ENCODE measurements at places on chromosomes 11 and 22.
A peak's percentile ranks its signal among the peaks of the same experiment; 100 is the strongest.

DNA sequence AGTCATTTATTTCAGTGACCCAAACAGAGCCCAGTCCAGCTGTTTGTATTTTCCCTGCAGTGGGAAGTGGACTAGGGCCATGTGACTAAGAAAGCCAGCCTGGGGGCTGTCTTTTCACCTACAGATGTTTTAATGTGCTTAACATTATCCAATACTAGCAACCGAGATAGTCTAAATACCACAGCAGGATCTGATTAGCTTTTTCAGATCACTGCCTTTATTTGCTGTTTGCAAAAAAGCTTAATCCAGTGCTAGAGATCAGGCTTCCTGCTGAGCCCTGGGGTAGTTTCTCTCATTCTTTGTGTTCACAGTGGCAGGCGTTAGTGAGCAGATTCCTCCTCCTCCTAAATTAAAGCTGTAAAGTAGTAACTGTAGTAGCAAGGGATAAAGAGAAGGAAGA, 35.0 kb downstream of the ZC3H12C start:
- DNase-seq: no peak

DNA sequence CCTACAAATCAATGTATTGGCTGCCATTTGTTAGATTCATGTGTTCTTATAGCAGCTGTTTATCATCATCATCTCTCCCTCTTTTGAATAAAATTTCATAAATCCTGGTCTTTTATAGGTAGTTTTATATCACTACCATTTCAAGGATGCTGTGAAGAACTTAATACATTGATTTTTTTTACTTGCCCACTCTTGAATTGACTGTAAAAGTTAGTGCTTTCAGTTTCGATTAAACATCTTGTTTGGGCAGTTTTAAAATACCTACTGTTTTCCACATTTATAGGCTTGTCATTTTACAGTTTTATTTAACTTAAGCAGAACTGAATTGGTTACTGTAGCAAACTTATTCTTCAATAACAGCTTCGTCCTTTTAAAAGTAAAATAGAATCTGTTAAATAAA, 59.5 kb downstream of the TTC17 start:
- DNase-seq: no peak

DNA sequence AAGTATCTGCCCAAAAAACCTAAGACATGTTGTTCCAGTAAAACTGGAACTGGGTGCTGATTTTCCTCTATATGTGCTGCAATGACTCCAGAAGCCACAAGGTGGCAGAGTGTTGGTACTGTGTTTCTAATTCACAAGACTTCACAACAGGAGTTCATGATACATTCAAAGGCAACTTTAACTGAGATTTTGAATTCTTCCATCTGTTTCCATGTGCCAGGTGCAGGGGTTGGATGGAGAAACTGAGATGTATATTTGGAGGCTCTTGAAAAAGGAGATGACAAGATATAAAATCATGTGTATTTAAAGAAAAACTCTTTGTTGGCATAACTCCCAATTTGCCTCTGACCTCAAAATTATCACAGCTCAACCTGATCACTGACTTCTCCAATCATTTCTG, 1098.6 kb upstream of the CCDC90B start:
- DNase-seq: peak; percentile 50

GRCh38 chr11:20112291-20113148, 47.8 kb downstream of the DBX1 start:
- no peak for DNase-seq

GRCh38 chr11:86873573-86874083, 73.3 kb downstream of the PRSS23 start:
- DNase-seq: no peak

GRCh38 chr22:49262167-49262566, 565.5 kb downstream of the BRD1 start:
- DNase-seq: no peak

- DNase-seq: no peak
These were observed 848.7 kb downstream of the OPCML start for GRCh38 chr11:132683602-132684001.

GRCh38 chr11:129354691-129355090, 21.0 kb upstream of the BARX2 start:
- no peak for DNase-seq

- no peak for DNase-seq
These were observed 71.5 kb downstream of the FAT3 start for GRCh38 chr11:92296138-92296515.

GRCh38 chr11:76782531-76783293, 444 bp upstream of the TSKU start:
- DNase-seq: peak; percentile 94

DNA sequence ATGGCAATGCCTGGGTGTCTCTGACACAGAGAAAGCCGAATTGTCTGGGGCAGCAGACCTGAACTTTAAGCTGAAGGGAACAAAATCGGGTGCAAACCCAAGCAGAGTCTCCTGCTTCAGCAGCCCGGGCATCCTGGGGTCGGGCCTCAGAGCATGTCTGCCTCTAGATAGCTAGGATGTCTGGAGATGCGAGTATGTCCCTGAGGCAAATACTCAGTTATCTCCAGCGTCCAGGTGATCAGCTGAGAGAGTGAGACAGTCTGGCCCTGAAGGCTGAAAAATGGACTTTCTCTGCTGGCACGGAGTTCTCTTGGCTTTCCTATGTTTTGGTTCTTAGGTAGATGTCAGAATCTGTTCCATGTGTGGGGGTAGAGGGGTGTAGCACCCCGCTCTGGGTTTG, 3.3 kb downstream of the ADAMTS8 start:
- DNase-seq: no peak

DNA sequence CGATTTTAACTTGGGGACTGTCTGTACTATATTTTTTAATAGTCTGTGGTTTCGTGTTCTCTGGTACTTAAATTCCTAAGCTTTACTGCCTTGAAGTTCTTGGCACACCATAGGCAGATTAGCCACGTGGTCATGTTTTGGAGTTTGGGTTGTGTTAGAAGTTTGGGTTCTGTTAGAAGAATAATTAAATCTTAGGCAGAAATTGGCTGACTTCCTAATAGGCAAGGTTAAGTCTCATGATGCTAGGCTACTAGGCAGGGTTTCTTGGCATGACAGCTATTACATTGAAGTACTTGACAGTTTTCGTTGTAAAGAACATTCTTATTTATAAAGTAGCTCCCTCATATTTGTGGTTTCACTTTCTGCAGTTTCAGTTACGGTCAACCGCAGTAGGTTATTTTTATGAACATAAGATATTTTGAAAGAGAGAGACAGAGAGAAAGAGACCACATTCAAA, 30.0 kb upstream of the MMP7 start:
- no peak for DNase-seq

DNA sequence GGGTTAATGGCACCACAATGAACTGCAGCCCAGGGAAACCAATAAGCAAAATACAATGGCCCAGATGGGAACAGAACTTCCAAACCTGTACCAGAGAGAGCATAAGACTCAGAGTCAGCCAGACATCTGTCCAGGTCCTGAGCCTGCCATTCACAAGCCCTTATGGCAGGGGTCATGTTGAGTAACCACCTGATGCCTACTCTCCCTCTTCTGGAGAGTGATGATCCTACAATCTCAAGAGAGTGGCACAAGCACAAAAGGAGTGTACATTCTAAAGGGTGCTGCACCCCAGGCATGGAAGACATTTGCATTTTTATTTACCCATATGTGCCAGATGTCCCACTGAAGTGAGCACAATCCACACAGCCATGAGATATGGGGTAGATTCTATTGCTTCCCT, 10.6 kb downstream of the TENM4 start:
- DNase-seq: no peak

GRCh38 chr11:7905961-7906429, 25.1 kb downstream of the OR10A6 start:
- DNase-seq: no peak

- no peak for DNase-seq
These were observed 231.3 kb downstream of the BUD13 start for GRCh38 chr11:116541460-116541859.

DNA sequence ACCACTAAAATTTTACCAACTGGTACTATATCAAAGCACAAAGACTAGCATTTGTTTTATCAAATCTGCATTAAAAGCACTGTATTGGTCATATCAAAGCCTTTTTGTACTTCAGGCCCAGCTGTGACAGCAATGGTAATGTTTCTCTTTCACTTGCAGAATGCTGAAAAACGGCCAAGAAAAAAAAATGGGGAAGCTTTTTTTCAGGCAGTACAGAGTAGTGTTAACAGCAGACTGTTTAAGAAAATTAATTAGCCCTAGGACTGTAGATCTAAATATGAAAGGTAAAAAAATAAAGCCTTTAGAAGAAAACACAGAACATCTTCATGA, 33.3 kb downstream of the DENND5A start:
- no peak for DNase-seq
